Left ventricle myocardium inferior (tissue), 1 donor: ENCODE measurements at places on chromosomes 1 and 21. TPM values are rescaled to one million over a fixed set of nuclear protein-coding genes. Genes with fewer than 3 reads are reported as not detected.

KIF26B gene
- total RNA-seq = 3.5 TPM

TSSK3 gene
- total RNA-seq = 2.1 TPM

RGS13 gene
- 0.22 TPM for total RNA-seq

SLC5A9 gene
- 0.36 TPM for total RNA-seq

KPRP gene
- total RNA-seq = not detected

PIK3C2B gene
- total RNA-seq = 18.5 TPM

CZIB gene
- total RNA-seq = 61.1 TPM

ATAD3A gene
- 19.4 TPM for total RNA-seq

FMO4 gene
- total RNA-seq = 5.4 TPM

FCGR2B gene
- total RNA-seq = 9.7 TPM

DNA sequence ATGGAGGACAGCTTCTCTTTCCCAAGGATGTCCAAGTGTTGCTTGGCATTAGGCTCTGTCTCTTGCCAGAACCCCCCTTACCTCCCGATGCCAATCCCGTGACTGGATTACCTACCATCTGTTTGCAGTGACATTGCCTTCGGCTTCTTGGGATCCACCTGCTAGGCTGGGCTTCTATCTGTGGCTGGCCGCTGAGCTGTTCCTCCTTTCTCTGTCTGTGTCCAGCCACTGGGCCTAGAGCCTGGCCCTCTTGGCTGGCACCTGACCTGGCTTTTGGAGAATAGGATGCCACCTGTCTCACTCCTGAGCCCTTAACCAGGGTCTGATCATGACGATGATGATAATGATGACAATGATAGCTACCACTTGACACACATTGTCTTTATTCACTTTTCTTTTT is 41.6 kb upstream of the STUM start:
- H3K27ac ChIP-seq = no peak overlapping the region
- DNase-seq = no peak
- no peaks in the 10 kb centered on the region for H3K36me3 ChIP-seq
- H3K4me3 ChIP-seq = no peak overlapping the region

DNA sequence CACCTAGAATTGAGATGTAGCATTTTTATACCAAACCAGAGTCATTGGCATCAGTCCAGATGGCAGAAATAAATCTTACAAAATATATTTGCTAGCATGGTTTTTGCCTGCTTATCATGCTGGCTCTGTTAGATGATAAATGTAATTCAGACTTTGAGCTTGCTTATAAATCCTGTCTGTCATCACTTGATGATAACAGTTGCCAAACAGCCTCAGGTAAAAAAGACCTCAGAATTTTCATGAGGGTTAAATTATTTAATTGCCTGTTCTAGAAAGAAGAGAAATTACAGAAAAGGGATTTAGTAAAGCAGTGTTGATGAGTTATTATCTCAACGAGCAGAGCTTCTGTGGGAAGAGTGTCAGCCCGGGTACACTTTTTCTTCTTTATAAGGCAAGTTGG is 83.3 kb downstream of the FNBP1L start:
- H3K27ac ChIP-seq = no peak overlapping the region
- no peak for DNase-seq
- peaks cover 35% of the 10 kb centered on the region for H3K36me3 ChIP-seq
- H3K4me1 ChIP-seq = peaks cover 4% of the 10 kb centered on the region
- H3K27me3 ChIP-seq = no peaks in the 10 kb centered on the region

GRCh38 chr1:61626816-61627215 is 98.1 kb downstream of the TM2D1 start:
- DNase-seq = no peak
- H3K4me3 ChIP-seq = no peak overlapping the region
- H3K27ac ChIP-seq = peak overlapping the region; percentile 57
- H3K36me3 ChIP-seq = no peaks in the 10 kb centered on the region
- no peaks in the 10 kb centered on the region for H3K4me1 ChIP-seq

DNA sequence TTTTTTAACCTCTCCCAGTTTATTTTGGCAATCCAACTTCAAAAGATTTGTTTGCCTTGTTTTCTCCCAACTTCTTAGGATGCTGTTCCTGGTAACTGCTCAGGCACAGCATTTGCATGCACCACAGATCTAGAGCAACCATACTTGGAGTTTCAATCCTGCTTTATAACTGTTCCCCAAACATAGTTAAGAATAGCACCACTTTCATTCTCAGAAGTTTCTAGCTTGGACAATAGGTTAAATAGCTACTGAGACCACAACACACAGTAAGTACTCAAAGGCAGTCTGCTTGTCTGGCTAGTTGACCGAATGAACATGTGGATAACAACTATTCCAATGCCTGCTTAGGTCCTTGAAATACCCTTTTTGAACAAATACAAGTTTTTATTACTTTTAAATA is 76.8 kb downstream of the FOXJ3 start:
- no peak for DNase-seq
- H3K4me1 ChIP-seq = peaks cover 46% of the 10 kb centered on the region
- no peak overlapping the region for H3K4me3 ChIP-seq

DNA sequence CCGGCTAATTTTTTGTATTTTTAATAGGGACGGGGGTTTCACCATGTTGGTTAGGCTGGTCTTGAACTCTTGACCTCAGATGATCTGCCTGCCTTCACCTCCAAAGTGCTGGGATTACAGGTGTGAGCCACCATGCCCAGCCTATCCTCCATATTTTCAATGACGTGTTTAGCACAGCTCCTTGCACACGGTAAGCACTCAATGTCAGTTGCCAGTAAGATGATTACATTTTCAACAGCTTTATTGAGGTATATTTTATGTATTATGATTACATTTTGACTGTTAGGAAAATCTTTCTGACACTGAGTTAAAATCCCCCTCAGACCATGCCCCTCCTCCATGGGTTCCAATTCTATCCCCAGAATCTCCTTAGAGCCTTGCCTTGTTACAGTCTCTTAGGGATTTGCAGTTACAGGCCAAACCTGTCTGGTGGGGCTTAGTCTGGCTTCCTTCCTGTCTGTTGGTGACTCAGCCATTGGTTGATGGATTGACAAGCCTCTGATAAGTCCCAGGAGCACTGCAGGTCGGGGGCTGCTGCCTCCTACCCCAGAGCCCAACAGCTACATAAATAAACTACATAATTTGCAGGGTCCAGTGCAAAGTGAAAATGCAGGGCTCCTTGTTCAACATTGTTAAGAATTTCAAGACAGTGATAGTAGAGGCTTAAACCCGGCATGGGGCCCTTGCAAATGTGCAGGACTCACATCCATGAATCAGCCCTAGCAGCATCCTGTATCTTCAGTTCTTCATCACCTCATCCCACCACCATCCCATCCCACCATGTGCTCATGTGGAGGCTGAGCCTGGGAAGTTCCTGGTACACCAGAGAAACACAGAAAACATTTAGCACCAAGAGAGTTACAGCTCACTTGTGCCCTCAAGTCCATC is 23.4 kb downstream of the COA7 start:
- H3K36me3 ChIP-seq = no peaks in the 10 kb centered on the region
- H3K27ac ChIP-seq = no peak overlapping the region

DNA sequence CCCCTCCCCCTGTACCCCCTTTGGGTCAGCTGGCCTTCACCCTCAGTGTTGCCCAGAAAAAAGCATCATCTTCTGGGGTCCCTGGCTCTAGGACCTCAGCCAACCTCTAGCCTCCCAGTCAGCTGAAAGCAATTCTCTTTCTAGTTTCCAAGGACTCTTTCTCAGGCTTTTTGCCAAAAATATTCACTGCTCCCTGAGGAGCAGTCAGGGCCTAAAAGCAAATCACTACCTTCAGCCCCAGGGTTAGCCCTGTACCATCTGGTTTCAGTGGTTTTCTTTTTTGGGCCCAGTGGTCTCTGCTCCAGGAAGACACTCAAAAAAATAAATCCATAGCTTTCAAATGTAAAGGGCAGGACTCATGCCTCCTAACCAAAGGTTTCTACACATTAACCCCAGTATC is 3.1 kb upstream of the LMOD1 start:
- peaks cover 12% of the 10 kb centered on the region for H3K27me3 ChIP-seq
- H3K4me3 ChIP-seq = no peak overlapping the region
- peak overlapping the region; percentile 63 for H3K27ac ChIP-seq
- no peak for DNase-seq
- peaks cover 25% of the 10 kb centered on the region for H3K4me1 ChIP-seq

- H3K4me3 ChIP-seq = no peak overlapping the region
- no peak overlapping the region for H3K27ac ChIP-seq
- H3K27me3 ChIP-seq = peaks cover 64% of the 10 kb centered on the region
- no peak for DNase-seq
These were observed 3.3 kb upstream of the ELAVL4 start for GRCh38 chr1:50105433-50105832.

- H3K27ac ChIP-seq = no peak overlapping the region
- H3K4me3 ChIP-seq = no peak overlapping the region
- H3K4me1 ChIP-seq = no peaks in the 10 kb centered on the region
- H3K27me3 ChIP-seq = no peaks in the 10 kb centered on the region
- H3K36me3 ChIP-seq = no peaks in the 10 kb centered on the region
These were observed 41.9 kb upstream of the NTNG1 start for GRCh38 chr1:107098961-107099360.

- no peaks in the 10 kb centered on the region for H3K27me3 ChIP-seq
- peak; percentile 43 for DNase-seq
These were observed 913 bp upstream of the S1PR1 start for GRCh38 chr1:101235696-101236515.

- DNase-seq = no peak
- H3K36me3 ChIP-seq = peaks cover 59% of the 10 kb centered on the region
- H3K4me1 ChIP-seq = peaks cover 57% of the 10 kb centered on the region
- H3K4me3 ChIP-seq = no peak overlapping the region
- no peak overlapping the region for H3K27ac ChIP-seq
These were observed 8.7 kb downstream of the ADAMTS1 start for GRCh38 chr21:26836528-26836927.

- no peak for DNase-seq
- H3K4me1 ChIP-seq = no peaks in the 10 kb centered on the region
- no peaks in the 10 kb centered on the region for H3K27me3 ChIP-seq
- no peaks in the 10 kb centered on the region for H3K36me3 ChIP-seq
- no peak overlapping the region for H3K27ac ChIP-seq
These were observed 62.1 kb upstream of the CD55 start for GRCh38 chr1:207259391-207259790.

- DNase-seq = no peak
- no peaks in the 10 kb centered on the region for H3K36me3 ChIP-seq
- H3K4me1 ChIP-seq = no peaks in the 10 kb centered on the region
These were observed 860.8 kb downstream of the BRINP3 start for GRCh38 chr1:189616893-189617292.

DNA sequence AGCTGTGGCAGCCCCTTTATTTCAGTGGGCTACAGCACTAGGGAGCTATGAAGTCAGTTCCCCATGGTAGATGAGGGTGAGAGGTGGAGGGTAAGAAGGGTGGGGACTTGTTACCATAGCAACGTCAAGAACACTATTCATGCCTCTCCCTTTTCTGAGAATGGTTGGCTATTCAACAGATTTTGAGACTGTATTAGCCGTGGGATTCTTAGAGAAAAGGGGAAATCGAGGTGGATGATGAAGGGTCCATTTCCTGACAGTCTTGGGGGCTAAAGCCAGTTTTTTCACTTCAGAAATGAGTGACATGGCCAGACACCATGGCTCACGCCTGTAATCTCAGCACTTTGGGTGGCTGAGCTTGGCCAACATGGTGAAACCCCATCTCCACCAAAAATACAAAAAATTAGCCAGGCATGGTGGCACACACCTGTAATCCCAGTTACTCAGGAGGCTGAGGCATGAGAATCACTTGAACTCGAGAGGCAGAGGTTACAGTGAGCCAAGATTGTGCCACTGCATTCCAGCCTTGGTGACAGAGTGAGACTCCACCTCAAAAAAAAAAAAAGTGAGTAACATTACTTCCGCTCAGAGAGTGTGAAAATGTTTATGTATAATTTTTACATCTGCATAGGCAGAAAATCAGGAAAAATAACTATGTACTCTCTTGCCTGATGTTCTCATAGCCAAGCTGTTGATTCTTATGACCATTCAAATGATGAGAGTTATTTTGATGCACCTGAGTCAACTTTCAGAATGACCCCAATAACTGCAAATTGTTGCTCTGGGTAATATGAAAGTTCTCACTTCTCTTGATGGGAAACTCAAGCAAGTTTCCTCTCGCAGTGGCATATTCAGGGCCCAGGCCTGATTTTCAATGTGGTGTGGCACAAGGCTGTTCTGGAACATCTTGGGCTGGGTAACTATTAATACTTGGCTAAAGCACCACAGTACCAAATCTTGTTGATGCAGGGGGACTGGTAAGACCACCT is 23.2 kb upstream of the RGSL1 start:
- DNase-seq = no peak
- H3K36me3 ChIP-seq = no peaks in the 10 kb centered on the region
- H3K4me1 ChIP-seq = no peaks in the 10 kb centered on the region

GRCh38 chr1:205004351-205004750 is 38.7 kb upstream of the CNTN2 start:
- no peaks in the 10 kb centered on the region for H3K4me1 ChIP-seq
- peaks cover 46% of the 10 kb centered on the region for H3K27me3 ChIP-seq
- no peak for DNase-seq
- H3K4me3 ChIP-seq = no peak overlapping the region
- H3K36me3 ChIP-seq = no peaks in the 10 kb centered on the region
- no peak overlapping the region for H3K27ac ChIP-seq

DNA sequence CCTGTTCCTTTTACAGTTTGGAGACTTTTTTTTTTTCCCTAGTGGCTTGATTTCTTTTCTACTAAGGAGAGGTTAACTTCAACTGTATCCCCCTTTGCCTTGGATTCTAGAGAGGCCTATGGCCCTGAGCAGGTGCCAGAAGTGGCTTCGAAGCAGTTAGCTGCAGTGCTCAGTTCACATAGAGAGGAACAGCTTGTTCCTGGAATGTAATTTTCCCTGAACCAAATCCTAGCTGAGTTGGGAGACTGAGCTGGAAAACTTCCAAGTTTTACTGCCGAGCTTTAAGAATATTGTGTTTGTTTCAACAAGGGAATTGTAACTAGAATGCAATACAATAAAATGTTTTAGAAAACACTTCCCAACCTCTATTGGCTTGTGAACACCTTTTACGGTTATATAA is 17.5 kb downstream of the RD3 start:
- no peak overlapping the region for H3K4me3 ChIP-seq
- peaks cover 21% of the 10 kb centered on the region for H3K4me1 ChIP-seq
- peaks cover 22% of the 10 kb centered on the region for H3K27me3 ChIP-seq
- no peaks in the 10 kb centered on the region for H3K36me3 ChIP-seq
- DNase-seq = no peak
- no peak overlapping the region for H3K27ac ChIP-seq

DNA sequence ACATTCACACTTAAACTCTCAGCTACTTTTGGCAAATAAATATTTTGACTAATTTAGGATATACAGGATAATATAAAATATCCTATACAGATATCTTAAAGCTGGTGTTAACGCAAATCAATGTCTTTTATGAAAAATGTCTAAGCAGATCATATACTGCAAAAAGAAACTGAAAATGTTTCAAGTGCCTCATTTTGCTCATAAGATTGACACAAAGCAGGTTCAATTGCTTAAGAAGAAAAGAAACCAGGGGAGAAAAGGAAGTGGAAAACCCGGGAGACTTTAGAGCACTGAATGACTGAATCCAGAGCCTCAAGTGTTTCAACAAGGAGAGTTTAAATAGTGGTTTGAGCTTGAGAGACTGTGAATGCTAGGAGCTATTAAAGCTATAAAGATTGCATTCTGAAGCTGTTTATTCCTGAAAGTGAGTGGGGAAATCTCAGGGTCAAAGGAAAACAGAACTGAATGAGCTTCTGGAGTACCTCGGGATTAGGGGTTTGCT is 1943.0 kb downstream of the MRPL39 start:
- H3K27me3 ChIP-seq = no peaks in the 10 kb centered on the region
- no peaks in the 10 kb centered on the region for H3K4me1 ChIP-seq
- H3K4me3 ChIP-seq = no peak overlapping the region
